Stomach (tissue), 19 donors: ENCODE measurements at places on chromosomes 6 and 20. TPM values are rescaled to one million over a fixed set of nuclear protein-coding genes. Genes with fewer than 3 reads are reported as not detected.

Gene PKIB
- total RNA-seq: 12.8 TPM

GRCh38 chr20:57977141-57977540, 251.3 kb downstream of the ANKRD60 start:
- H3K27me3 ChIP-seq: no peaks in the 10 kb centered on the region
- H3K4me1 ChIP-seq: no peaks in the 10 kb centered on the region
- H3K36me3 ChIP-seq: no peaks in the 10 kb centered on the region
- H3K27ac ChIP-seq: no peak overlapping the region
- no peak overlapping the region for H3K4me3 ChIP-seq
- peak; percentile 45 for DNase-seq

DNA sequence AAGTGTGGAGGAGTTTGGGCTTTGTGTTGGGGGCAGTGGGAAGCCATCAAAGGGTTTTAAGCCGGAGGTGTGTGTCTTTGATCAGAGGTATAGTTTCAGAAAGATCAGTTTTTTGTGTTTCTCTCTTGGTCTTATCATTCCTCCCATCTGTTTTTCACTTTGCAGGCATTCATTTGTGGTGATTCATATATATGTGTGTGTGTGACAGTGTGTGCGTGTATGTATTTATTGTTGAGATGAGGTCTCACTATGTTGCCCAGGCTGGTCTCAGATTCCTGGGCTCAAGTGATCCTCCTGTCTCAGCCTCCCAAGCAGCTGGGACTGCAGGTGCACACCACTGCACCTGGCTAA, 11.1 kb upstream of the SERINC3 start:
- no peak overlapping the region for H3K4me3 ChIP-seq
- H3K4me1 ChIP-seq: peaks cover 15% of the 10 kb centered on the region
- no peaks in the 10 kb centered on the region for H3K27me3 ChIP-seq
- H3K36me3 ChIP-seq: no peaks in the 10 kb centered on the region
- no peak for DNase-seq
- H3K27ac ChIP-seq: peak overlapping the region; percentile 86

Gene C6orf52
- not detected for total RNA-seq

DNA sequence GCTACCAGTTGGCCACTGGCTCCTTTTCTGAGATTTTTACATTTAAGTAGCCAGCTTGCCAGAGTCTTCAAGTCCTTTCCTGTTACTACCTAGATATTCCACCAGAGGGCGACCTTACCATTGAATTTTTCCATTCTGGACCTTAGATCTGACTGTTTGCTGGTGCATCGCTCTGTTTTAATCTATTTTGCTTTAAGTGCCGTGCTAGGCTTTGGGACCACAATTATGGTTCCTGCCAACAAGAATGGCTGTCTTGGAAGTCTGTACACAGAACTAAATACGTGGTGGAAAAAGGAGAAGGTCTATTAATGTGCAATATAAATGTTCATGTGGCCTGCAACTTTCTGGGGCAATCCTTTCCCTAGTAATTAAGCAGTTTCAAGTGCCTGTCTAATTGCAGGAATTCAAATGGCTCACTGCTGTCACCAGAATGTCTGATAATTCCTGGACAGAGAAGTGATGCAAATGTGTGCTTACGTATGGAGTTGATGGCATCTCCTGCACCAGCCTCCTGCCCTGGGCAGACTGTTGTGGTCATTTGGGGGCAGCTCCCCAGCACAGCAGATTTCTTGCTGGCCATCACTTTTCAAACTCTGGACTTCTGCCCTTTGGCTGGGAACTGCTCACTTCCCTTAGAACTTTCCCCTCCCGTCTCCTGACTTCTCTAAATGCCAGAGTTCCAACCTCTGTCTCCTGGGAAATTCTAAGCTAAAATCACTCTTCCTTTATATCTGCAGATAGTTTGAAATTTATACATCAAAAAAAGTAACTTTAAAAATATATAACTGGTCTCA, 5.6 kb upstream of the HLA-DOA start:
- H3K27me3 ChIP-seq: peaks cover 29% of the 10 kb centered on the region
- DNase-seq: peak; percentile 45
- no peak overlapping the region for H3K4me3 ChIP-seq

Gene FAM83C
- not detected for total RNA-seq

- DNase-seq: no peak
- H3K4me1 ChIP-seq: no peaks in the 10 kb centered on the region
- no peak overlapping the region for H3K4me3 ChIP-seq
- no peaks in the 10 kb centered on the region for H3K27me3 ChIP-seq
- H3K36me3 ChIP-seq: no peaks in the 10 kb centered on the region
Observed at GRCh38 chr6:5749016-5749650, 257.6 kb downstream of the NRN1 start.

Gene SRMS
- 0.87 TPM for total RNA-seq

Gene FBXO30
- total RNA-seq: 1.2 TPM

DNA sequence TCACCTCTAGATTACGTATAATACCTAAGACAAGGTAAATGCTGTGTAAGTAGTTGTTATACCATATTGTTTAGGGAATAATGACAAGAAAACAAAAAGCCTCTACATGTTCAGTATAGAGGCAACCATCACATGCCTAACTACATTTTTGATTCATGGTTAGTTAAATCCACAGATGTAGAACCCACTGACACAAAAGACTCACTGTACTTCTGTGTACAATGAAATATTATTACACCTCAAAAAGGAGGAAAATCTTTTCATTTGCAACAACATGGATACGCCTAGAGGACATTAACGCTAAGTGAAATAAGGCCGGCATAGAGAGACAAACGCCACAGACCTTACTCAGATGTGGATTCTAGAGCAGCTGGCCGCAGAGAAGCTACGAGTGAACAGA, 50.5 kb downstream of the NINL start:
- DNase-seq: no peak
- peaks cover 29% of the 10 kb centered on the region for H3K4me1 ChIP-seq
- peaks cover 7% of the 10 kb centered on the region for H3K36me3 ChIP-seq
- no peaks in the 10 kb centered on the region for H3K27me3 ChIP-seq
- H3K27ac ChIP-seq: no peak overlapping the region
- H3K4me3 ChIP-seq: no peak overlapping the region

DNA sequence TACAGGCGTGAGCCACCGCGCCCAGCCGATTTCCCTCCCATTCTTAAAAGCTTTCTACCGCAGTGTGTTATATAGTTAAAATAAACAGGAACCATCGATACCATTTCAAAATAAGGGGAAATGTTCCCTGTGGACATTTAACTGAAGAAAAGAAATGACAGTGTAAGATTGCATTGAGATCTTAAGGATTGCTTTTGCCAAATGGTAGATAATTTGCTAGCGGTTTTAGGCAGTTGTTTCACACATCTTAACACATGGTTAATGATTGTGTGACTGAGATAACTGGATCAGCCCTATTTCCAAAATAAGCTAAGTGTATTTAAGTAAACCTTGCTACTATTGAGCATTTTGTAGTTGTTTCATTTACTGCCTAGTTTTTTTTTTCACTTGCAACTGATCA, 15.6 kb downstream of the STX16 start:
- H3K27ac ChIP-seq: no peak overlapping the region
- H3K27me3 ChIP-seq: no peaks in the 10 kb centered on the region
- H3K4me3 ChIP-seq: no peak overlapping the region

GRCh38 chr6:149895833-149896271, 2.1 kb downstream of the RAET1E start:
- H3K27me3 ChIP-seq: no peaks in the 10 kb centered on the region
- peak overlapping the region; percentile 84 for H3K27ac ChIP-seq
- H3K4me3 ChIP-seq: no peak overlapping the region
- no peaks in the 10 kb centered on the region for H3K36me3 ChIP-seq
- DNase-seq: no peak

DNA sequence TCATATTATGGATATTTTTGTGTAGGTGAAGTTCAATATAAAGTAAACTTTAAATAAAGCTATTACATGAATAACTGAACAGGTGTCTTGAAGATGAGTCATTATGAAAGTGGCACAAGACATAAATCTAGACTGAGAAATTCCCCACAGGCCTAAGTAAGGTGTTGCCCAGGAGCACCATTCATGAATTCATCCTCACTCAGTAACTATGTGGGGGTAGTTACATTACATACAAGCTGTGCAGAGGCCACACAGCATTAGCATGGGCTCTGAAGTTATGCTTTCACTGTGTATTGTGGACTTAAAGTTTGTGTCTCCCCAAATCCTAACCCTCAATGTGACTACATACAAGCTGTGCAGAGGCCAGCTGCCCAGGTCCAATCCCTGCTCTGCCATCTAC, 65.9 kb downstream of the BCAS1 start:
- no peaks in the 10 kb centered on the region for H3K36me3 ChIP-seq
- no peak overlapping the region for H3K4me3 ChIP-seq
- H3K27ac ChIP-seq: no peak overlapping the region
- H3K4me1 ChIP-seq: no peaks in the 10 kb centered on the region

Gene BLOC1S5
- total RNA-seq: 23.5 TPM
